NCI-H2171 treated with DMSO at 0.1 percent for 48 hours (cell line): ENCODE measurements at places on chromosomes 12 and 14.

- DNase-seq, result no peak
Measured at GRCh38 chr14:24959791-24960331, 90.1 kb downstream of the STXBP6 start.

GRCh38 chr12:122917507-122918121 lies 21.7 kb upstream of the VPS37B start:
- no peak for DNase-seq

- DNase-seq, result no peak
Measured at GRCh38 chr14:80754696-80755095, 186.8 kb downstream of the CEP128 start.

DNA sequence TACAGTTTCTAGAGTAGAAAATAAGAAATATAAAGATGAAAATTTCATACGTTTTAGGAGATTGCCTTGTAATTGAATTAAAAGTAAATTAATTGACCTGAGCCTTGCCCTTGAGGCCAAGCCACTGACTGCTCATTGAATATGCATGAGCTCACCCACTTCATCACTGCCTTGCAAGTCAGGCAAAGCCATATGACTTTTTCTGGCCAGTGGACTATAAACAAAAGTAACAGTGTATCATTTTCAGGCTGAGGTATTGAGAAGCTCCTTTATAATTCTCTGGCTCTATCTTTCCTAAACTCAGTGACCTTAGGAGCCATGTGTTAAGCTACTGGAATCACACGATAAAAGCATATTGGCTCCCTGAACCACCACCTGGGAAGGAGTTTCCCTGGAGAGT lies 369.3 kb downstream of the NUAK1 start:
- no peak for DNase-seq

DNA sequence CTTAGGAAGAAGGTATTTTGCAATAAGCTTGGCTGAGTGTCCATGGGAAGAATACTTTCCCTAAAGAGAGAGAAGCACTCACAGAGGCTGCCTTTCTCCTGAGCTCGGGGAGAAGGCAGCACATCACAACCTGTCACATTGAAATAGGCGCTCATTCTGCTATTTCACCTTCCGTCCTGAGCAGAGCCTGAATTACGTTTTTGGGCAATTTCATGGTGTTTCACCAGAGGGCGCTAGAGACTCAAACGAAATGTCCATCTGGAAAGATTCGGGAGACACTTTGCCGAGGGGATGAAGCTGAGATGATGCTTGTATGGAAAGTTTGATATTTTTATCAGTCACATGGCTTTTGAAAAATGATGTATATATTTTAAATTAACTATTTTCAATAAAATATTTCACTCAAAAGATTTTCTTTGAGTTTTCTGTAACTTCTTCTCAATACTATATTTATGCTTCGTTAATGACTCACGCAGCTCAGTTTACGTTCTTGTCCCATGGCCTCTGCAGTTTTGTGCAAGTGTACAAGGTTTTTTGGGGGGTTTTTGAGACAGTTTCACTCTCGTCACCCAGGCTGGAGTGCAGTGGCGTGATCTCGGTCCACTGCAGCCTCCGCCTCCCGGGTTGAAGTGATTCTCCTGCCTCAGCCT lies 17.4 kb upstream of the B4GALNT3 start:
- peak; percentile 88 for DNase-seq

DNA sequence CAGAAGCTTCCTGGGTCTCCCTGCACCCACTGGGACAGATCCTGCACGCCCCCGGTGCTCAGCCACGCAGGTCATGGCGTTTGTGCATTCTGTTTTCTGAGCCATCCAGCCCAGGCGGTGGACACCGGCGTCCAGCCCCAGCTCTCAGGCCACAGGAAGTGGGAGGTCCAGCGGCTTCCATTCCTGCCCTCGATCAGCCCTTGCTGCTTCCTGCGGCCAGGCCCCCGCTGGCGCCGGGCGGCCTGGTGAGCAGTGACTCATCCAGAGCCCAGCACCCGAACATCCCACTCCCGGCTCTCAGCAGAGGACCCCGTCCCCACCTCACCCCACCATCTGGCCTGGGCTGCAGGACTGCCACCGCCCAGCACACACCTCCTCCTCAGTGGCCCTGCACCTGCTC lies 18.0 kb upstream of the NUDT14 start:
- DNase-seq, result no peak

- no peak for DNase-seq
Measured at GRCh38 chr14:99862136-99862535, 68.9 kb downstream of the EML1 start.

- DNase-seq, result peak; percentile 75
Measured at GRCh38 chr14:66046035-66046434, 440.1 kb upstream of the CCDC196 start.

- DNase-seq, result peak; percentile 57
Measured at GRCh38 chr14:35808076-35808637, 938 bp downstream of the RALGAPA1 start.

DNA sequence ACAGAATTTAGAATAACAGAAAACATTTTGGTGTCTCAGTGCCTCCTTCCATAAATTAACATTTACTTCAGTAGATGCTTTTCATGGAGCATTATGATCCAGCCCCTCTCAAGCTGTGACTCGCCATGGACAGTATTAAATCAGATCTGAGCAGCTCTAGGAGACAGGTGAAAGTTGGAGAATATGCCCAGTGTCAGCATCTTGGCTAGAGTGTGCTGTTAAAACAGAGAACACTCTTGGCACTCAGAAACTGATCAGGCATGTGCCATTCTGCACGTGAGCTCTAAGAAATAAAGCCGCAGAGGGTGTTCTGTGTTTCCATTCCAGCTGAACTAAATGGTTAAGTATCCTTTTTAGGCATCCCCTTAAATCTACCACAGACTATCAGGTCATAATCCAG lies 68.0 kb downstream of the DIP2B start:
- DNase-seq, result no peak
